Activated CD8-positive, alpha-beta memory T cell treated with anti-CD3 and anti-CD28 coated beads, Interleukin-2, amount 10 ng/mL, durations not matched to agents 7 days and 5 days (primary cell): ENCODE measurements at places on chromosomes 12 and 14.

DNA sequence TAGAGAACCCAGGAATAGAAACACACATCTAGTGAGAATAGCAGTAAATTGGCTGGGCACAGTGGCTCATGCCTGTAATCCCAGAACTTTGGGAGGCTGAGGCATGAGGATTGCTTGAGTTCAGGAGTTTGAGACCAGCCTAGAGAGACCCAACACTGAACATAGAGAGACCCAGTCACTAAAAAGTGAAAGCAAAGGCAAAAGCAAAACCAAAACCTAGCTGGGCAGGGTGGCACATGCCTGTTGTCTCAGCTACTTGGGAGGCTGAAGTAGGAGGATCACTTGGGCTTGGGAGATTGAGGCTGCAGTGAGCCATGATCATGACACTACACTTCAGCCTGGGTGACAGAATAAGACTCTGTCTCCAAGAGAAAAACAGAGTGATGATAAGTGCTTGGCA lies 37.5 kb upstream of the MIS18BP1 start:
- H3K36me3 ChIP-seq: peaks cover 2% of the 10 kb centered on the region
- DNase-seq: no peak
- no peak overlapping the region for H3K4me3 ChIP-seq
- H3K27me3 ChIP-seq: peaks cover 3% of the 10 kb centered on the region
- H3K27ac ChIP-seq: no peak overlapping the region

DNA sequence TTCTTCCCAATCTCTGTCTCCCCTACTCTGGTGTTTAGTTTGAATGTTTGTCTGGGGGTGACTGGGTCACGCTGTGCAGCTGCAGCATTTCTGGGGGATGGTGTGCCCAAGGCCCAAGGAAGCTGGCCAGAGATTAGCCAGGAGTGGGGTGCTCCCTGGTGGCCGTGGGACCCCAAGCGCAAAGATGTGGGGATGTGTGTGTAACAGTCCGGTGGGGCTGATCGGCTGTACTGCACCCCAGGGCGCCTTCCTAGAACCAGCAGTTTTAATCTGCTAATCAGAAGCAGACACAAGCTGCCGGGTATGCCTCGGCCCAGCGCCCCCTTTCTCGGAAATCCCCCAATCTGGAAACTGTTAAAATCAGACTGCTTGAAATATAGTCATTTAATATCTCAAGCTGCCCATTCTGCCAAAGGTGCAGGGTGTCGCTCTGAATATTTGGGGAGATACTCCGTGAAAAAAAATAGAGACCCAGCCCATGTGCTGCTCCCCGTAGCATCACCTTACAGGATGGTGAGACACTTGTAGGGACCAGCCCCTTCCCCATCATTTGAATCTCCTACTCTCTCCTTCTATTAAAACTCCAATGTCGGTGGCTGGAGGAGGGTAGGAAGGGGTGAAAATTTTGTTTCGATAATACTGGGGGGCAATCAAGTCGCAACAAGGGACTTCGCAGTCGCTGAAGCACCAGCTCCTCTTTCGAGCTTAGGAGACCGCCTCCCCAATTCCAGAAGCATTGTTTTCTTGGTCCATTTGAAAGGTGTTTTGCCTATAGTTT lies 4.3 kb downstream of the HOXC9 start:
- H3K27me3 ChIP-seq: peaks cover 97% of the 10 kb centered on the region
- no peak for DNase-seq
- peaks cover 14% of the 10 kb centered on the region for H3K4me1 ChIP-seq
- H3K4me3 ChIP-seq: no peak overlapping the region

DNA sequence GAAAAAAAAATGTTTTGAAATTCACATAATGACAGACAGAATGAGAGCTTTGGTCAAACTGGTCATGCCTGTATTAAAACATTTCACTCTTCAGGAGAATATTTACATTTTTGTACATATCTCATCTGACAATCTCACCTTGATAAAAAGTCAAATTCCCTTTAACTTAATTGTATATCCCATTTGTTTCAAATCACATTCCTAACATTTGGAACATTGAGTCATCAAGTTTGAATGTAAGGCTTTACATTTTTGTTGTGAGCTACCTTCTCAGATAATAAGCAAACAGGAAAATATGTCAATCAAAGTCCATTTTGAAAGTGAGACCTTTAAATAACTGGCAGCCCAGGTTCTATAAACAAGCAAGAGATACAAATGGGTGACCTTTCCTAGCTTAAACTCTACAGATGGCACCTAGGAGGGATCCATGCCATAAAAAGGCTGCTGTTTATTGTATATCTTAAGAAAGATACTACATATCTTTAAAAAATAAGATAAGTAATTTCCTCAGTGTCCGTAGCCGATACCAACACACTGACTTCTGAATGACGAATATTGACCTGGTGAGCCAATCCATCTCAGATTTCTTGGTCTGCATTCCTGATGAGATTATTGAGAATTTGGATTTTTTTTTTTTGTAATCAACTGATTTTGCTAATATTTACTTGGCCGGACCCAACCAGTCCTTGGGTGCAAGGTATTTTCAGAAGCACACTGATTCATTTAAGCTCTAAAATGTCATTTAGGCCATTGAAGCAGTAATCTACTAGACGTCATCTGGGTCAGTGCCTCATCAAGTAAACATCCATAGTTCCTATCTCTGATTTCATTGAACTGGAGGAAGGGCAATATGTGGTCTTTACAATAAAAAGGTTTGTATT lies 259.6 kb downstream of the BTG1 start:
- H3K4me3 ChIP-seq: no peak overlapping the region
- H3K36me3 ChIP-seq: no peaks in the 10 kb centered on the region
- DNase-seq: no peak
- H3K4me1 ChIP-seq: no peaks in the 10 kb centered on the region
- no peaks in the 10 kb centered on the region for H3K27me3 ChIP-seq

GRCh38 chr14:101708853-101709532 lies 52.5 kb upstream of the PPP2R5C start:
- H3K4me1 ChIP-seq: peaks cover 36% of the 10 kb centered on the region
- H3K27me3 ChIP-seq: peaks cover 4% of the 10 kb centered on the region
- no peak overlapping the region for H3K27ac ChIP-seq
- H3K4me3 ChIP-seq: no peak overlapping the region
- peaks cover 3% of the 10 kb centered on the region for H3K36me3 ChIP-seq
